NCI-H2107 (cell line): ENCODE measurements at places on chromosomes 5 and 9.

DNA sequence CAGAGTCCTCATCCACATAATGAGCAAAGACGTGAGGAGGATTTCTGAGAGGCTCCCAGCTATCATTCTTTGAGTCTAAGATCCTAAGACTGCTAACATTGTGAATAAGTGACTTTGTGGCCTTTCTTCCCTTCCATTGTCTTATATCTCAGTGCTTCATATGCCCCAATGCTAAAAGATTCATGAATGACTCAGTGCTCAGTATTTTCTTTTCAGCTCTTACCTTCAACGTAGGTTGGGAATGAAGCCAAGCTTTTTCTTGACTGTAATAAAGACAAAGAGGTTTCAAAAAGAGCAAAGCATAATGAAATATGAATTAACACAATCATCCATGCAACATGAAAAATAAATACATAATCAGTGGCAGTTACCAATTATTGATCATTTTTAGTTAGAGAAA lies 146.4 kb downstream of the ENTREP1 start:
- DNase-seq = no peak

DNA sequence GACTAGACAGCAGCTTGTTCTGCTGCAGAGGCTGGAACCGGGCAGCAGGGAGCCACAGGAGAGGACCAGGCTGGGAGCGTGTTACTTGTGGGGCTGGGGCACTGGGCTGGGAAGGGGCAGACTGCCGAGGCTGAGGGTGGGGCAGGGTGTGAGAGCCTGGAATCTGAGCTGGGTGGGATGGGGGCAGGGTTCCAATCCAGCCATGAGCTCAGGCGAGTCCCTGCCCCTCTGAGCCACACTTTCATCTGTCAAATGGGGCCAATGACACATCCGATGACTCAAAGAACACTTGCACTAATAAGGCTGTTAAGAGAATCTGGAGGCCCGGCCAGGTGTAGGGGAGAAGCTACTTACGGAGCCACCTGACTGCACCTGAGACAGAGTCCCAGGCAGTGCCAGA lies 18.7 kb upstream of the WDR38 start:
- DNase-seq = no peak

DNA sequence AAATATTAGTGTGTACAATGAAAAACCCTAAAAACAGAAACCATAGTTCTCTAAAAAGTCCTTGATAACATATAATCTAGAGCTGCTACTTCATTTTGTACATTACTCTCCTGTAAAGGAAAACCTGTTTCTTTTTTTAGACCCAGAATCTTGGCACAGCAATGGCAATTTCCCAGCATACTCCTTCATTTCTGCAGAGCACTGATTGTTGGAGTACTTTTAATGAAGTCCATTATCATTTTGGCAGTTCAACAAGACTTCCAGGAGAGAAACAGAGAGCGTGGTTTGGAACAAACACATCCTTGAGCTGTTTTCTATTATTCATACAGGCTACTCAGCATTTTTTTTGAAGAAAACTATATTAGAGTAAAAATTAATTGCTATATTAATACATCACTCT lies 22.7 kb upstream of the MROH2B start:
- no peak for DNase-seq

GRCh38 chr5:15044521-15044920 lies 172.9 kb upstream of the ANKH start:
- no peak for DNase-seq

- DNase-seq = no peak
Observed at GRCh38 chr5:59922220-59922619, 28.7 kb upstream of the PDE4D start.

DNA sequence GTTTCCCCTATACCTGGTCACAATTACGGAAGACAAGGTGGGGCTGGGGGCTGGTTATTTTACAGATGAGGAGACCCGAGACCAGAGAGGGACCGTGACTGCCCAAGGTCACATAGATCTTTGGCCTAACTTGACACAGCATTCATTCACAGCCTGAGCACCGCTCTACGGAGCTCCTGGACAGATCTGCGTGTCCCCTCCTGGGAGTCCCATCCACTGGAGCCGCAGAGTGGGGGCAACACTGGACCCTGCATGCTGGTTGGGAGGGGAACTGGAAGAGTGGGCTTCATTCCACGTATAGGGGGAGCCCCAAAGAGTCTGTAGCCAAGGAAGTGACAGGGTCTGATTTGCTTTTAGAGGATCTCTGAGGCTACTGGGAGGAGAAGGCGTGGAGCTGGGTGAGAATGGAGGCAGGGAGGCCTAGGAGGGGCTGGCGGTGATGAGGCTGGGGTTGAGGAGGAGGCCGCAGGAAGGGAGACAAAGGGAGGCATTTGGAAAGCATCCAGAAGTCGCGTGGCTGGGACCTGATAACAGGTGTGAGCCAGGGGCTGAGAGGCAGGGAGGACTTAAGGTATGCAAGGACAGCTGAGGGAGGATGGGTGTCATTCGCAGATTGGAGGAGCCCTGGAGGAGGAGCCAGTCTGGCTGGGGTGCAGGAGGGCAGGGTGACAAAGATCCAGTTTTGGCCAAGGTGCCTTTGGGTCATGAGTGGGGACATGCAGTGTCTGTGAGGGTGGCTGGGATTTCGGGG lies 64.3 kb upstream of the IER5L start:
- DNase-seq = no peak
